ENCODE measurements at places on chromosomes 11 and 22.

DNA sequence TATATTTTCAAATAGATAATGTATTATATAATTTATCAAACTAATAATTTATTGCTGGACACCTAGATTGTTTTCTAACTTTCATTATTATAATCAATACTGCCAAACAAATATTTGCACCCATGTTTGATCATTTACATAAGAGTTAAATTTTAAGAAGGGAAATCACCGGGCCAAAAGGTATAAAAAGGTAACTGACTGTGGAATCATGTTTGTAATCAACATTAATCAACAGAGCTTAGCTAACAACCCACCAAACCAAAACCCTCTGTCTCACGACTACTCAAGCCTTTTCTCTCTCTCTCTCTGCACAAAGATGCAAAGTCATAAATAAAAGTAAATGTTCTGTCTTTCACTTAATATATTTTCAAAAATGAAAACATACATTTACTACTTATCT lies 14.8 kb downstream of the LPXN start:
- DNase-seq: no peak

- peak; percentile 87 for DNase-seq
Observed at GRCh38 chr11:62665075-62665598, at the start of the genes C11orf98 and CSKMT. TSS of gene C11orf98 (minus strand) at chr11:62665210. CDS start at chr11:62665169, 41 bp downstream. TSS of gene CSKMT (plus strand) at chr11:62665312. CDS start at chr11:62665880, 568 bp downstream.

DNA sequence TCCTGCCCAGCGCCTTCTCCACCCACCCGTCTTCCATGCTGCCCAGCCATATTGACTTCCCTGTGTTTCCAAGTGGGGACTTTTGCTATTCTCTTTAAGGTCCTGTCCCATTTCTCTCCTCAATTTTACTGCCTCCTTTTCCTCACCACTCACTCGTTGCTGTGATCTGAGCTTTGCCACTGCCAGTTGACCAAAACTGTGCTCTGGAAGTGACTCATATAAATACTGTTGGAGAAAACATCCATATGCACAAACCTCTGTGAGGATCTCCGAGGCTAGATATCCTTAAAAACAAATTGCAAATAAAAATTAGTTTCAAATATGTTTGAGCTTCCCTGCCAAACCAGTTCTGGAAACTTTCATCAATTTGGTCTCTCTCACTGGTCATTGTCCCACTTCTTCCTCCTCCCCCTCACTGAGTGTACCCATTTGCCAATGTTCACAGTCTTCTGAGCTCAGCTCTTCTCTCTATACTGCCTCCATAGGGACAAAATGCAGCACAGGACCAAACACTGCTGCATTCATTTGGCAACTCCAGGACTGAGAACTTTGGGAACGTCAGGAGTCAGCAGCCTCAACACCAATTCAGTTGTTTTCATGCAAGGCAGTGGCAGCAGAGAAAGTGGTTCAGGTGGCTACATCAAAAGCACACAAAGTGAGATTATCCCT lies 34.0 kb upstream of the MMP13 start:
- no peak for DNase-seq

- no peak for DNase-seq
Observed at GRCh38 chr11:30368394-30368793, 45.5 kb downstream of the ARL14EP start.
